ENCODE measurements at places on chromosomes 2 and 18. TPM values are rescaled to one million over a fixed set of nuclear protein-coding genes. Genes with fewer than 3 reads are reported as not detected.

DNA sequence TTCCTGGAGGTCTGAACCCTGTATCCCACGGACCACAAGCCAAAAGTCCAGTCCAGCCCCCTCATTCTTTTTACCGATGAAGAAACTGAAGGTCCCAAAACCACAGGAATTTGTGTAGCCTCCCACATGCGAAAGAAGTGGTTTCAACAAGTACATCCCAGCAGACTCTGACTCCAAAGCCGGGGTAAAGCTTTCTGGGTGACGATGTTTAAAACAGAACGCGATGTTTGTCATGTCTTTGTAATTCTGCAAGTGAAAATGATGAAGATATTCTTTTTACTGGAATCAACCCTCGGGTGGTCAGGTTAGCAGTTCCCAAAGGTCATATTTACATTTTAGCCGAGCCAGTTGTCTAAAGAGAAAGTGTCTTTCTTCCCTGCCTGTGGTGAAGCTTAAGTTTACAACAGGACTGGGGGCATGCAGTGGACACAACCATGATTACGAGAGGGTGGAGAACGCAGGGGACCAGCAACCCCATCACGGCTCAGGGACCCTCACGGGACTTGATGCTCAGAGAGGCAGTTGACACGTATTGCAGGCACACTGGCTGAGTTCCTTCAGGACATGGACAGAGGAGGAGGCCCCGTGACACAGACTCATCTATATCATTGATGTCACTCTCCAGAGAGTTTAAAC, 17.8 kb upstream of the TMEM131 start:
- DNase-seq = no peak

Gene SCTR
- total RNA-seq = 0.62 TPM

DNA sequence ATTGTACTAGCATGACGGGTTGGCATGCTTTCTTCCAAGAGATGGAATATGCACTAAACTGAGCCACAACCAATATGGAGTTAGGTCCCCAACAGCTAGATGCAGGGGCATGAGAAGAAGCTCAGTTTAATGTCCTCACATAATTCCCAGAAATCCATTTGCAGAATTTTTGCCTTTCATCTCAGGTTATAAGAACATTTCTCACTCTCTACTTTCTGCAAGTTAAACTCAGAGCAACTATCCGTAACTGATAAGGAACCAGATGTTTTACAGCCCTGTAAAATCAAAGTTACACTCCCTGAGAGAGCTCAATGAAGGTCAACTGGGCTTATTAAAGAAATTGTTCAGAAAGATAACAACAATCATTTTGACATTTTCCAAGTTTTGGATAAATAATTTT, 30.7 kb downstream of the COPS8 start:
- DNase-seq = no peak

- no peak for DNase-seq
These were observed 88.9 kb downstream of the POLE4 start for GRCh38 chr2:75047189-75047991.
